Gastrocnemius medialis (tissue), 4 donors: ENCODE measurements at places on chromosomes 2 and 18. TPM values are rescaled to one million over a fixed set of nuclear protein-coding genes. Genes with fewer than 3 reads are reported as not detected.
A peak's percentile ranks its signal among the peaks of the same experiment; 100 is the strongest.

GRCh38 chr2:135745545-135745944 is 3.9 kb downstream of the UBXN4 start:
- DNase-seq: no peak

Gene TBC1D8
- total RNA-seq: 255 TPM

Gene UGT1A4
- 0.51 TPM for total RNA-seq

Gene CHST10
- 6.7 TPM for total RNA-seq

GRCh38 chr18:31301201-31301655 is 16.7 kb upstream of the DSG1 start:
- DNase-seq: no peak

DNA sequence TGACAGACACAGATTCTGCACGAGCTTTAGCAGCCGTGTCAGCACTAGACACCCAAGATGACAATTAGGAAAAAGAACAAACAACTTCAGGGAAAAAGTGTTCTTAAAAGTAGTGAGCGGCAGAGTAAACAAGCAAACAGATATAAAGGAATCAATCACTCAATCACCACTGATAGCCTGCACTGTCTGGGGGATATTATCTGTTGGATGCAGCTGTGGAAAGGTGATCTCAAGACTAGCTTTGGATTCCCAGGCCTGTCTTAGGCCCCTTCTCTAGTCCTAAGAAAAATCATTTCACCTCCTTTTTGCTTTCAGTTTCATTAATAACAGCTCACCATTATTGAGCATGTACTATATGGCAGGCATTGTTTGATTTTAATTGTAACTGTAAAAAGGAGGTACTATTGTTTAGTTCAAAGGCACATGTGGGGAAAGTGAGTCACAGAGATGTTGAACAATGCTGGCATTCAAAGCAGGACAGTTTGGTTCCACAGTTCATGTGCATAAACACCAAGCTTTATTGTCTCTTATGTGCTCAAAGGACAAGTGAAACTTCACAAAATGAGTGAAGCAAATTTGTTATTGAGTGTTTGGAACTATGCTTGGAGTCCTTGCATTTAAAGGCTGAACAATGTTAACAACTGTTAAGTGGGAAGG is 147.3 kb upstream of the TCF4 start:
- DNase-seq: no peak

DNA sequence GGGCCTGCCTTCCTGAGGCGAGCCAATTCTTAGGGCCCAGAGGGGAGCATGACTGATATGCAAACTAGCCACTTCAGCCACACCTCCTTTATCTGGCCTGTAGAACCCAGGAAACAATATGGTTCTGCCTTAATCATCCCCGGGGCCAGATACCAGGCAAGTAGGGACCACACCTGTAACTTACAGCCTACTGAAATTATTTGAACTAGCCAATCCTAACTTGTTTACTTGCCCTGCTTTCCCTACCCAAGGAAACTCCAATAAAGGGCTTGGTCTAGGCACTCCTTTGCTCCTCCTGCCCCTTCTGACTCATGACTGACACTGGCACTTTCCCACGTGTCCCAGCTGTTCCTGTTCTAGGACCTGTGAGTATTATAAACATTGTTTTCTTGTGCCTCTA is 57.6 kb downstream of the MYOM1 start:
- peak; percentile 50 for DNase-seq

Gene ERBB4
- 5.7 TPM for total RNA-seq

Gene EFR3B
- 0.29 TPM for total RNA-seq

GRCh38 chr2:127759931-127760330 is 51.0 kb downstream of the WDR33 start:
- no peak for DNase-seq

DNA sequence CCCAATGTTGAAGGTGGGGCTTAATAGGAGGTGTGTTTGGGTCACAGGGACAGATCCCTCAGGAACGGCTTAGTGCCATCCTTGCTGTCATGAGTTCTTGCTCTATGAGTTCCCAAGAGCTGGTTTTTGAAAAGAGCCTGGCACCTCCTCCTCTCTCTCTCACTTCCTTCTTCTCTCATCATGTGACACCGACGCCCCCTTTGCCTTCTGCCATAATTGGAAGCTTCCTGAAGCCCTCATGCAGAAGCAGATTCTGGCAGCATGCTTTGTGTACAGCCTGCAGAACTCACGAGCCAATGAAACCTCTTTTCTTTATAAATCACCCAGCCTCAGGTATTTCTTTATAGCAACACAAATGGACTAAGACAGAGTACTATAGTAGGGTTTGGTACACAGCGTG is 100.4 kb upstream of the SH3BP4 start:
- no peak for DNase-seq

DNA sequence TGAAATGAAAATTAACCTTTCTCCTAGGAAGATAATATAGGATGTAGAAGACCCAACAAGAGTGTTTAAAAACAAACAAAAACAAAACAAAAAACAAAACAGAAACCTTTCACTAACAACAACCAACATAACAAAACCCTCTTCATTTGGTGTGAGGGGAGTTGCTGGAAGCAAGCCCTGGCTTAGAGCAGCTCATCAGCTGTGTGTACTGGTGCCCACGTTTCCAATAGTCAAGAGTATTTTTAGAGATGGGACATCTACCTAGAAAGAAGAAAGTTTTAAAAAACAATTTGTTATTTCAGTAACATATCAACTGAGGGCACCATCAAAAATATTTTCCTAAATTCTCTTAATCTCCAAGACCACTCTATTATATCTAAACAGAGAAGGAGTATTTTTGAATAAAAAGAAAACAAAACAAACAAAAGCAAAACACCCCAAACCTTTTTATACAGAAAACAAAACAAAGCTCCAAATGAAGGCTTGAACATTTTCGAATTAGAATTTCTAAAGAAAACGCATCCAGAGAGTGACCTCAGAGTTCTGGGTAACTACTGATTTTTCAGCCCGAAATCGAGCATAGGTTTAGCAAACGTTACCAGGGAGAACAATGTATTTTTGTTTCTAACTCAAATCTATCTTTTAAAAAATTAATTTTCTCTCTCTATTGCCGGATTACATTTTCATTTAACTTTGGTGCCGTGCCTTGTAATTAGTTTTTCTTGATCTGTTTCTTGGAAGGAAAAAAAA is 134.6 kb downstream of the INSIG2 start:
- DNase-seq: no peak

GRCh38 chr2:1803217-1804110 is 59.1 kb upstream of the PXDN start:
- no peak for DNase-seq

GRCh38 chr2:111923276-111923804 is 24.9 kb downstream of the MERTK start:
- DNase-seq: no peak

- DNase-seq: peak; percentile 19
Measured at GRCh38 chr2:191245869-191246531, 796 bp downstream of the MYO1B start.

DNA sequence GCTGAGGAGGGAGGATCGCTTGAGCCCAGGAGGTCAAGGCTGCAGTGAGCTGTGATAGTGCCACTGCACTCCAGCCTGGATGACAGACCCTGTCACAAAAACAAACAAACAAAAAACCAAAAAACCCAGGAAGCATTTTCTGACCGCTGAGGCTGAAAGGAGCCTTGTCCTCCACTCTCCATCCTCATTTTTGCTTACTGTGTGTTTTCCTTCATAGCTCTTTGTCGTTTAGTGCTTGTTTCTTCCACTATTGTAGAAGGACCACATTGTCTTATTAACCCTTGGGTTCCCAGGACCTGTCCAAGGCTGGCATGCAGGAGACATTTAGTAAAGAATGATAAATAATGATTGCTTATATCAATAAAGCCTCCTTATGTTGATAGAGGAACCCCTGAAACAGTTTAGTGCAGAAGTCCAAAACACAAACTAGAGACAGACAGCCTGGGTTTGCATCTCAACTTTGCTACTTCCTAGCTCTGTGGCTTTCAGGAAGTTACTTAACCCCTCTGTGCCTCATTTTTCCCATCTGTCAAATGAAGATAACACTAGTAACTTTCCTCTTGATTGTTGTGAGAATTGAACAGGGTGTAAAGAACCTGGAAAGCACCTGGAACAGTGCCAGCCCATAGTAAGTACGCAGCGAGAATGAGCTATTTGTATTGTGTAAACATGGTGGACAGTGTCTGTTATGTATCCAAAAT is 126.0 kb downstream of the LPIN1 start:
- no peak for DNase-seq

Gene CXCR2
- total RNA-seq: 0.61 TPM

DNA sequence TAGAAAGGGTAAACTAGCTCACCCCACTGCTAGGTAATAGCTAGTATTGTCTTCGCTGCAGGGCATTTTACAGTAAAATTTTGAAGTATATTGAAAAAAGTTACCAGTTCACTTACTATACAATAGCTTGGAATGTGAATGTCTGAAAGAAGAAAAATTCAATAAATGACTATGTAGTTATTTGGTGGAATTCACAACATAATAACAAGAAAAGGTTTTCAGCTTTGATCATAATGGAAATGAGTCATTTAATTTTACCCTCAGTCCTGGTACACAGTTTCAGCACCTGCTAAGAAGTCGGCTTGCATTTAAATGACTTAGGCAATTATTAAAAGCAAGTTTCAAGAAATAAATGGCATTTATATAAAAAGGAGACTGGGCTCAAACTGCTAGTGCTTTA is 90.4 kb downstream of the NUP35 start:
- no peak for DNase-seq

GRCh38 chr2:227848146-227848545 is 23.3 kb upstream of the DAW1 start:
- DNase-seq: no peak

Gene RPRM
- not detected for total RNA-seq

- no peak for DNase-seq
Measured at GRCh38 chr2:28318023-28318422, 74.6 kb upstream of the FOSL2 start.

DNA sequence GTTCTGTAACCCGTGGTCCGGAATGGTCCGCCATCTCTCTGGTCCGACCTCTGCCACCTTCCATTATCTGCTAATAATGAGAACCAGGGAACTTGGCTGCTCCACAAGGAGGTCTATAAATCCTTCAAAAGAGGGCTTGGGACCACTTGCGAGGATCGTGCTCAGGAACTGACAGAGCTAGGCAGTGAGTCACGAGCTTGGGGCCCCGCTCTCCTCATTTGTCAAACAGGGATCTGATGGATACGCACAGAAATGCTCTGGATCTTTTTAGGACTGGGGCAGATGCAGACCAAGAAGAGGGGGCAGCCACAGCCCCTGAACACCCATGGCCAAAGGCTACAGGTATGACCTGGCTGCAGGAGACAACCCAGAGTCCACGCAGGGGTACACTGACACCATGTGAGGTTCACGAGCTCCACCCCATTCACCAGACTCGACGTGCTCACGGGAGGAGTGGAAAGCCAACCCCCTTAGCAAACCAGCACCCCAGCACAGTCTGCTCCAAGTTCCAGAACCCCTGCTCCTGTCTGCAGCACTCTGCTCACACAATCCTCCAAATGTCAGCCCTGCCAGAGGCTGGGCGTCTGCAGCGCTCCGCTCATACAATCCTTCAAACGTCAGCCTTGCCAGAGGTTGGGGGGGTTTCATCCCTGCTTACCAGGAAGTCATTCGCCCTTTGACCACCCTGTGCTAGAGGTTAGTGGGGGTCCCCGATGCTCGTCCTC is 45.8 kb downstream of the ANO7 start:
- DNase-seq: no peak

GRCh38 chr2:210399440-210400041 is 77.0 kb downstream of the LANCL1 start:
- no peak for DNase-seq

- no peak for DNase-seq
Measured at GRCh38 chr18:51236225-51236624, 38.7 kb upstream of the MEX3C start.

- no peak for DNase-seq
Measured at GRCh38 chr2:9280224-9280623, 73.6 kb downstream of the ASAP2 start.

DNA sequence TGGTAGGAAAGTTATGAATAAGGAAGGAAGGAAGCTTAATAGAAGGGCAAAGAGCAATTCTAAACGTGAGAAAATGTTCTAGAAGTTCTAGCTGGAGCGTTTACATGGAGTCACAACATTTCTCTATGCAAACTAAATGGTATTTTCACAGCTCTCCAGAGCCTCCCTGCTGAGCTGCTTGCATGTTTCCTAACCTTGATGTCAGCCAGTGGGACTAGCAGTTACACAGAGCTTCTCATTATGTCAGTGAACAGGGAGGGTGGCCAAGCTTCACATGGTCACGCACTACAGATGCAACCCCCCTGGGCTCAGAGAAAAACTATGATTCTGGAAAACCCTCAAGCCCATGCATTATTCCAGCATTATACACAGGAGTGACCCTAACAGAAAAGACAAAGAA is 153.4 kb upstream of the CCDC150 start:
- DNase-seq: no peak

DNA sequence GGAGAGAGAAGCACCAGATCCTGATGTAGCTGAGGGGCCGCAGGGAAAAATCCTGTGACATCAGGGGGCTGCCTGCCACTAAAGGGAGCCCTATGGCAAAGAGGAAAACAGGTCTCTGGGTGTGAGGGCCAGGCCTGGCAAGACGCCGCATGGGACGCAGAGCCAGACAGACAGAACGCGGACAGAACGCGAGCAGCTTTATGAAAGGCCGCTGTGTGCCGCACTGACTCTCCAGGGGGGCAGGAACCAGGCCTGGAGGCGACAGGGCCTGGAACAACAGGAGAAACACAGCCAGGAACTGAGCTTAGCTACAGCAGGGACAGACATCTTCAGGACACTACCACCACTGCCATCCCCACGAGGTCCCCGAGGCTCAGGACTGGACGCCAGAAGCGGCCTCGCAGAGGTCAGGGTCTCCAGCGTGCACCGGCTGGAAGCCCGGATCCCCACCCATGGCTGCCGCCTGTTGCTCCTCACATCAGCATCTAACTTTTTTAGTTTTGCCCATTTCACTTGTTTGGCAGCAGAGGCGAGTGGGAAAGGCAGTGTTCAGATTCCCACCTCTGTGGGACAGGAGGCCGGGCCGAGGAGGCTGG is 131.6 kb downstream of the VAPA start:
- no peak for DNase-seq
